Naive thymus-derived CD4-positive, alpha-beta T cell (primary cell): ENCODE measurements at places on chromosomes 4 and X. TPM values are rescaled to one million over a fixed set of nuclear protein-coding genes. Genes with fewer than 3 reads are reported as not detected.

DNA sequence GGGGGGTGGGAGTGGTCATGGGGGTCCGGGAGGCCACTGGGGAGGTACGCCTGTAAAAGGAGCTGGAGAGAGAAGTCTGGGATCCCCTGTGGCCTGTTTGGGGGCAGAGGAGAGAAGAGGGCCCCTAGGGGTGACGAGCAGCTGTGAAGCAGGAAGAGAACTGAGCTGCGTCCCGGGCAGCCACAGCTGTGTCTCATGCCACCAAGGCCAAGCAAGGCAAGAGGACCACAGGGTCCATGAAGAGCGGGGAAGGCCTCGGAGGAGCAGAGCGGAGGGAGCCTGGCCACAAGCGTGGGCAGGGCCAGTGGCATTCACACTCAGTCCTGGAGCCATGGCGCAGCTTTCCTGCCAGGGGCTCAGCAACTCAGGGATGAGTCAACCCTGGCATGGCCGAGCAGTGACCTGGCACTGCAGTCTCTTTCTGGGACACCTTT is 13.6 kb upstream of the NAT8L start:
- peaks cover 7% of the 10 kb centered on the region for H3K4me1 ChIP-seq
- H3K27me3 ChIP-seq: no peaks in the 10 kb centered on the region
- no peak for DNase-seq
- no peak overlapping the region for H3K27ac ChIP-seq

GRCh38 chrX:107480272-107480671 is 30.8 kb downstream of the FRMPD3 start:
- no peak overlapping the region for H3K4me3 ChIP-seq
- DNase-seq: no peak
- no peaks in the 10 kb centered on the region for H3K27me3 ChIP-seq
- no peaks in the 10 kb centered on the region for H3K36me3 ChIP-seq
- no peaks in the 10 kb centered on the region for H3K4me1 ChIP-seq
- no peak overlapping the region for H3K27ac ChIP-seq

DNA sequence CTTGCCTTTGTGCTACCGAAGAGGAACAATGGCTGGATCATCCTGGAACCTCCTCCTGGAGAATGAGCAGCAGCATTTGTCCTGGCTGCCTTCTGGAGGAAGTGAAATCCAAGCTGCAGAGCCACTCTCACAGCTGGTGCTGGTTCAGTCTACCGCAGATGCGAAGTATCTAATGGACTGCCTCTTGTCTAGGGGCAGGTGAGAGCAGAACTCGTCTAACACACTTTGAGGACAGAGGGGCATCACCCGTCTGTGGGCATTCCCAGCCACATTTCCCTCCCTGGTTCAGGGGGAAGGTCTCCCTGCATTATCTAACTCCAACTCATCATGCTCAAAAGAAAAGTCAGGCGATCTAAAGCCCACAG is 338.2 kb upstream of the GATB start:
- peaks cover 94% of the 10 kb centered on the region for H3K4me1 ChIP-seq
- no peaks in the 10 kb centered on the region for H3K36me3 ChIP-seq
- H3K27ac ChIP-seq: peak overlapping the region; percentile 89
- no peak overlapping the region for H3K4me3 ChIP-seq
- no peaks in the 10 kb centered on the region for H3K27me3 ChIP-seq
- DNase-seq: no peak

- H3K36me3 ChIP-seq: no peaks in the 10 kb centered on the region
- H3K4me1 ChIP-seq: no peaks in the 10 kb centered on the region
- H3K27ac ChIP-seq: no peak overlapping the region
Measured at GRCh38 chr4:16710198-16710597, 188.2 kb downstream of the LDB2 start.

DNA sequence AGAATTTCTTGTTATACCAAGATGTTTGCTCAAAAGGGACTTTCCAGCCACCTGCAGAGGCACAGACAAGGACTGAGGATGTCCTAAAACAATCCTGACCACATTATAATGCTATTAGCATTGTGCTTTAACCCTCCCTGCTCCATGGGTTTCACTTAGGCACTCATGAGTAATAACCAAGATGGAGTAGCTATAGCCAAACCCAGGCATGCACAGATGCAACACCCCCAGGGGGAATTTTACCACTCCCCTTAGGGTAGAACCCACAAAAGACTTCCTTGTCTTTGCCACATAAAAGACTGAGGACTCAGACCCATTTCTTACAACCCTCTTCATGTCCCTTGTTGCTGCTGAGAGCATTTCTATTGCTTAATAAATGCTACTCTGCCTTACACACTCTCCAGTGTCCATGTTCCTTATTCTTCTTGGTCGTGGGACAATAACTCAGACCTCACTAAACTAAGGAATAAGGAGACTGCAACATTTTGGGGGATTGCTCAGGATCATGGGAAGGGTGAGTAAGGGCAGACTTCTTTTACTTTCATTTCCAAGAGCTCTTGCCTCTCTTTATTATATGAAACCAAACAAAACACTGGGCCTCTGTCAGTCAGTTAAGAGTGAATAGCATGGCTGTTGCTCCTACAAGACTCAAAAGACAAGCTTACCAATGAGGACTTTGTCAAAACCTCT is 103.5 kb downstream of the TECRL start:
- DNase-seq: no peak
- no peaks in the 10 kb centered on the region for H3K36me3 ChIP-seq
- H3K4me1 ChIP-seq: no peaks in the 10 kb centered on the region
- H3K4me3 ChIP-seq: no peak overlapping the region
- no peaks in the 10 kb centered on the region for H3K27me3 ChIP-seq

The PLAC8 gene
- 336 TPM for polyA plus RNA-seq
